Activated CD4-positive, alpha-beta T cell treated with anti-CD3 and anti-CD28 coated beads for 36 hours (primary cell): ENCODE measurements at places on chromosomes 7 and 10. TPM values are rescaled to one million over a fixed set of nuclear protein-coding genes. Genes with fewer than 3 reads are reported as not detected.

Gene ITPRID1
- total RNA-seq: not detected

Gene CXCL12
- total RNA-seq: not detected

Gene EVX1
- not detected for total RNA-seq

Gene HGF
- total RNA-seq: not detected

Gene FRMD4A
- 0.85 TPM for total RNA-seq

DNA sequence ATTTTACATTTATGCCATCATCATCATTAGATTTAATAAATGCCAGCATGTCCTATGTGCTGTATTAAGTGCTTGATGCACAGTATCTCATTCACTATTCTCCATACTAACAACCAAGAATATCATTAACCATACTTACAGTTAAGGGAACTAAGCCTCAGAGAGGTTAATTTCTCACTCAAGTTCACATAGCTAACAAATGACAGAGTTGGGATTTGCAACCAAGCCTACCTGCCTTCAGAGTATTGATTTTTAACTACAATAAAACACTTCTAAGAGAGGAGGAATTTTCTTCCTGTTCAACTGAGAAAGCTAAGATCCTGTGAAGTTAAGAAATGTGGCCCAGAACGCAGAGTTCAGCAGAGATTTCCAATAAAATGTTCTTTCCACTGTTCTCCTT lies 403.0 kb downstream of the KCNMA1 start:
- DNase-seq: no peak

DNA sequence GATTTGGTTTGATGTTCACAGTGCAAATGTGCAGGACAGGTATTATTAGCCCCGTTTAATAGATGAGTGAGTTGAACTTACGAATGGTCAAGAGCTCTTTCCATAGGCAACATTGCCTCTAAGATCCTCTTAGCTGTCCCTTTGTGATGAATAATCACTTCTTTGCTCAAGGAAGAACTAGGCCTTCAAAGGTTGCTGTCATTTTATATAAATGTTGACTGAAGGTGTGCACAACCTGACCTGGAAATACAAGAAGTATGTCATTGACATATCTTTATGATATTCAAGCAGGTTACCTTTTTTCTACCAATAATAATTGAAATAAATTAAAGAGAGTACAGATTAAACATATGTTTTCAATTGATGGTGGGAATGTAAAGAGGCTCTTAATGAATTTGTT lies 48.5 kb upstream of the GLCCI1 start:
- DNase-seq: no peak

- DNase-seq: no peak
Measured at GRCh38 chr7:5436003-5436678, 12.5 kb upstream of the TNRC18 start.

GRCh38 chr7:158450476-158451124 lies 137.0 kb downstream of the PTPRN2 start:
- DNase-seq: no peak

GRCh38 chr7:83849131-83849530 lies 200.2 kb upstream of the SEMA3E start:
- DNase-seq: no peak

- DNase-seq: no peak
Measured at GRCh38 chr10:28687683-28688001, 10.3 kb downstream of the BAMBI start.

- no peak for DNase-seq
Measured at GRCh38 chr7:55017841-55018240, 976 bp upstream of the EGFR start.

DNA sequence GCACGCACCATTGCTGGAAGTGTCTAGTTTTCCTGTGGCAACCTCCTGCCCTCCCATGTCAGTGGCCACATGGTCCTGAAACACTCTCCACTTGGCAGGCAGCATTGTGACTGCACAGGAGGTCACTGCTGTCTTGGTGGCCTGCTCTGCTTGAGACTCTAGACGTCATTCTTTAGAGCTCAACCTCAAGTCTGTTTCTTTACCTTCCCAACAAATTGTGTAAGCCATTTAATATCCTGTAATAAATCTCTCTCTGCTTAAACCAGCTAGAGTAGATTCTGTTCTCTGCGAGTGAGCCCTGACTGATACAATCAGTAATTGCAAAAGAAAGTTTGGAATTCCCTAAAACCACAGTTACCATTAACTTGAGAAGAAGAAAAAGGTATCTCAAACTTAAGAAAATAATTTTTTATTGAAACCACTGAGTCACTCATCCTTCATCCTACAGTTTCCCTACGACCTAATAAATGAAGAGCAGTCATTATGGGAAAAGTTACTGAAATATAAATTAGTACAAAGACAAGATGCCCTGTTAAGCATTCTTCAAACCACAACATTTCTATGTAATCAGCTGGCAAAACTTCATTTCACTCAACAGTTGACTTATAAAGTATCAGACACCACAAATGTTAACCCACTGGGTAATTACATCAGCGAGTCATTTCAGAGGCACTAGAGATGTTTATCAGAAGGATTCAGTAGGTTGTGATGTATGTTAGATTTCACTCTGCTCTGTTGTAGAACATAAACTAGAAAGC lies 18.0 kb downstream of the SLC25A13 start:
- DNase-seq: no peak

- no peak for DNase-seq
Measured at GRCh38 chr7:47540387-47541350, 41.2 kb downstream of the TNS3 start.

GRCh38 chr10:75010373-75010772 lies 101.1 kb upstream of the SAMD8 start:
- no peak for DNase-seq

- DNase-seq: no peak
Measured at GRCh38 chr7:104207348-104207730, 474 bp downstream of the ORC5 start.

DNA sequence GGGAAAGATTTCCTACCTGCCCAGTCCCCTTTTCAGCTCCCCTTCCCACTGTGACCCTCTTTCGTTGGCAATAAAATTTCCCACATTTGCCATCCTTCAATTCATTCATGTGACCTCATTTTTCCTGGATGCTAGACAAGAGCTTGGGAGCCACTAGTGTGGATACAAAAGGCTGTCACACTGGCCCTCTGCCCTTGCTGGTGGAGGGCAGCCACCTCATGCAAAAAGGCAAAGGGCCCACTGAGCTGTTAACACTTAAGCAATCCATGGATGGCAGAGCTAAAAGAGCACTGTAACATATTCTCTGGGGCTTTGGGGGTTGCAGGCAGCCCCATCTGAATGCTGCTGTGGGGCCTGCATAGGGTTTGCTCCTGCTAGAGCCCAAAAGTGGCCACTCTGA lies 315.1 kb downstream of the NEBL start:
- DNase-seq: no peak

GRCh38 chr10:69904533-69904932 lies 102.8 kb downstream of the COL13A1 start:
- DNase-seq: no peak

- no peak for DNase-seq
Measured at GRCh38 chr7:17130281-17131059, 168.0 kb upstream of the AHR start.

DNA sequence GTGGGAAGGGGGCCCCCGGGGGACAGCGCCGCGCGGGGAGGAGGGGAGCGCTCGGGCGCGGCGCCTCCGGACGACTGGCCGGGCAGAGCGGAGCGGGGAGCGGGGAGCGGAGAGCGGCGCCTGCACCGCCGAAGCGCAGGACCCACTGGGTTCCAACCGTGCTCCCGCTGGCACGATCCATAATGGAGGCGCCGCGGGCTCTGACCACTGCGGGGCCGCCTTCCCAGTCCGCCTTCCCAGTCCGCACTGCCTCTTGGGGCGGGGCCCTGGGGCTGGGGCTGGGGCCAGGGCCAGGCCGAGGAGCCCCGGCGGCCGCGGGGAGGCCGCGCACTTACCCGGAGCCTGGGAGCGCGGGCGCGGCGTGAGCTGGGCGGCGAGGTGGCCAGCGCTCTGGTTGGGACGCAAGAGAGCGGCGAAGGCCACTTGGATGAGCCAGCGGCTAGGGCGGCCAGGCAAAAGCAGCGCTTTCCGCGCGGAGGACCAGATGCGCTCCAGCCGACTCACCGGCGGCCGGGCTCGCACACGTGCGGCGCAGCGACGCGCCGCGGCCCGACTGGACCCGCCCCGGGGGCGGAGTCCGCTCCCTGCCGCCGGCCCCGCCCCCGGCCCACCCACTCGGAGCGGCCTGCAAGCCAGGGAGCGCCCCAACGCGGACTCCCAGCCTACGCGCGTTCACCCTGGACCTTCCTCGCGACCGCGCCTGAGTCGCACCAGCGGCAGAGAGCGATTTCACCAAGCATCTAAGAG lies at the start of gene PUS7:
TSS of gene PUS7 (minus strand) at position 555 of the 747 bp plus-strand sequence. CDS start 13,759 bp downstream, outside the sequence.
- DNase-seq: peak; percentile 91

- DNase-seq: no peak
Measured at GRCh38 chr7:77473229-77474005, 57.3 kb upstream of the GSAP start.

- no peak for DNase-seq
Measured at GRCh38 chr7:200290-200689, 7.9 kb downstream of the FAM20C start.

- DNase-seq: no peak
Measured at GRCh38 chr10:92149261-92149660, 141.6 kb downstream of the CPEB3 start.

- DNase-seq: no peak
Measured at GRCh38 chr10:129024046-129024445, 443.0 kb upstream of the MGMT start.

GRCh38 chr7:150311711-150312110 lies 11.4 kb upstream of the LRRC61 start:
- DNase-seq: no peak

DNA sequence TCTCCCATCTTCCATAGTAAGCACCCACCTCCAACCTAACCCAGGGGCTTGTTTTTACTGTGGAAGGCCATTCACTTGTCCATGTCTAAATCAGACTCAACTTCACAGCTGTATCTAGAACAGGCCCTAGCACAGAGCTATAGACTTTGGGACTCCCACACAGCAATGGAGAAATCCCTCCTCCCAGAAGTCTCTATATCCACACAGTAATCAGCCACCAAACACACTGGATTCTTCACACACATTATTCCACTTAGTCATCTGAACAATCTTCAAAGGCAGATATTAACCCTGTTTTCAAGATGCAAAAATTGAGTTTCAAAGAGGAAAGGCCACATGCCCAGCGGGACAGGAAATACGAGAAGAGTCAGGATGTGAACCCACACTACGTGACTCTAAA lies 81.8 kb downstream of the MALSU1 start:
- DNase-seq: no peak

GRCh38 chr10:84039957-84040356 lies 99.4 kb upstream of the GHITM start:
- no peak for DNase-seq
